ENCODE measurements at places on chromosomes 13 and 19. TPM values are rescaled to one million over a fixed set of nuclear protein-coding genes. Genes with fewer than 3 reads are reported as not detected.

Gene LGI4
- 0.10 TPM for total RNA-seq

Gene LAIR1
- 2.1 TPM for total RNA-seq

Gene SIAH3
- total RNA-seq, result 0.08 TPM

Gene GNG7
- 7.7 TPM for total RNA-seq

Gene TEX26
- not detected for total RNA-seq

Gene CASP14
- total RNA-seq, result not detected

Gene HTR2A
- total RNA-seq, result not detected

Gene ZNF541
- not detected for total RNA-seq

Gene RAB3A
- 3.1 TPM for total RNA-seq

Gene TJP3
- total RNA-seq, result 3.1 TPM

- DNase-seq, result no peak
Measured at GRCh38 chr13:67138970-67139369, 91.2 kb downstream of the PCDH9 start.

DNA sequence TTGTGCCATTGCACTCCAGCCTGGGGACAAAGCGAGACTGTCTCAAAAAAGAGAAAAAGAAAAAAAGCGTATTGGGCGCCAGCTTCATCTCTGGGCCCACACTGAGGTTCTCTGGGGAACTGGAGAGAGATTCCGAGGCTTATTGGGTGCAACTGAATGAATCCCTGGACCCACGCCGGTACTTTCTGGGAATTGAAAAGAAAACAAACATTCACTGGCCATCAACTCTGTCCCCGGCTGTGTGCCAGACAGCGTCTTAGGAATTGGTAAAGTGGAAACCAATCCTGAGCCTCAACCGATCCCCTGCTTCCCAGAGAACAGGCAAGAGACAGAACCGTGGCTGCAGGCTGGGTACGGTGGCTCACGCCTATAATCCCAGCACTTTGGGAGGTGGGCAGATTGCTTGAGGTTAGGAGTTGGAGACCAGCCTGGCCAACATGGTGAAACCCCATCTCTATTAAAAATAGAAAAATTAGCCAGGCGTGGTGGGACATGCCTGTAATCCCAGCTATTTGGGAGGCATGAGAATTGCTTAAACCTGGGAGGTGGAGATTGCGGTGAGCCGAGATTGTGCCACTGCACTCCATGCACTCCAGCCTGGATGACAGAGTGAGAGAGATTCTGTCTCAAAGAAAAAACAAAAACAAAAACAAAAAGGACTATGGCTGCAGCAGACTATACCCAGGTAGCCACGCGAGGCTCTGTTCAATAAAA, 8.6 kb downstream of the ANO8 start:
- no peak for DNase-seq

DNA sequence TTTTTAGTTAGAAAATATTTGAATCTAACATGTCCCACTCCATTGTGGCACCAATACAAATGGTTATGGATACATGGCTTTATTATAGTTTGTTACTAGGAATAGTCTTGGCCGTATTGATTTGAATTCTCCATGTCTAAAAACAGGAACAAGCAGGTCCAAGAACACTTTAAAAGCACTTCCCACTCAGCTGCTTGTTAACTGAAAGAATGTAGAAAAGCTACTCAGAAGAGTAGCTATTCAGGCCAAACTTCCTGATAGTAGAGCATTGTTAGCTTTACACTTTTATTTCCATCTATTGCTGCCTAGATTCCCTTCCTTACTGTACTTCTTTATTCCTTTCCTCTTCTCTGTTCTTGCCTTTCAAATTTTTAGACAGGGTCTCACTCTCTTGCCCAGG, 6.9 kb downstream of the PIBF1 start:
- DNase-seq, result no peak

- no peak for DNase-seq
Measured at GRCh38 chr19:46299004-46299509, 2.2 kb downstream of the HIF3A start.

DNA sequence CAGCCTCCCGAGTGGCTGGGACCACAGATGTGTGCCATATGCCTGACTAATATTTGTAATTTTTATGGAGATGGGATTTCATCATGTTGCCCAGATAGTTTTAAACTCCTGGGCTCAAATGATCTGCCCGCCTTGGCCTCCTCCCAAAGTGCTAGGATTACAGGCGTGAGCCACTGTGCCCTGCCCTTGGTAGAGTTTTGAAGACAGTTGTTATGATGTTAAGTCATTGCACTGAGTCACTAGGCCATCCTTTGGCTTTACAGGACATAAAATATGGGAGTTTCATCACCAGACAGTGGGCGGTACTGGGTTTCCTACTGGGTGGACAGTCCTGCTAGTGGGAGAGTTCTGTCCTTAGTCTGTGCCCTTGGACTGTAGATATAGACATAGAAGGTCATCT, 282.5 kb downstream of the ATP8A2 start:
- DNase-seq, result no peak

DNA sequence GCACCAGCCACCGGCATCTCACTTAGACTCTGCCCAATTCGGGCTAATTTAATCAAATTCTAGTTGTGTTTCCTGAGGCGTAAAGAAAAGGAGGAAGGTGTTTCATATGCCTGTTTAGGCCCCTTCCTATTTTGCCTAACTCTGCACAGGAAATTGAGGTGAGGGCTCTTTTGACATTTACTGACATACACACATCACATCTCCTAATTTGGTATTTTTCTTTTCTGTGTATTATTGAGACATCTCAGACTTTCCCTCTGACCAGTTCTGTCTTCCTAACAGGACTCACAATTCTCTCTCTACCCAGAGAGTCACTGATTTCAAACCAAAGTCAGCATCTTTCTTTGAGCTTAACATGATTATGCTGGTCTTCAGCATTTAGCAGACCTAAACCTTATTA, 7.9 kb downstream of the CEACAM3 start:
- no peak for DNase-seq

GRCh38 chr19:52946322-52947310, 16.1 kb downstream of the ZNF816 start:
- DNase-seq, result peak; percentile 73

DNA sequence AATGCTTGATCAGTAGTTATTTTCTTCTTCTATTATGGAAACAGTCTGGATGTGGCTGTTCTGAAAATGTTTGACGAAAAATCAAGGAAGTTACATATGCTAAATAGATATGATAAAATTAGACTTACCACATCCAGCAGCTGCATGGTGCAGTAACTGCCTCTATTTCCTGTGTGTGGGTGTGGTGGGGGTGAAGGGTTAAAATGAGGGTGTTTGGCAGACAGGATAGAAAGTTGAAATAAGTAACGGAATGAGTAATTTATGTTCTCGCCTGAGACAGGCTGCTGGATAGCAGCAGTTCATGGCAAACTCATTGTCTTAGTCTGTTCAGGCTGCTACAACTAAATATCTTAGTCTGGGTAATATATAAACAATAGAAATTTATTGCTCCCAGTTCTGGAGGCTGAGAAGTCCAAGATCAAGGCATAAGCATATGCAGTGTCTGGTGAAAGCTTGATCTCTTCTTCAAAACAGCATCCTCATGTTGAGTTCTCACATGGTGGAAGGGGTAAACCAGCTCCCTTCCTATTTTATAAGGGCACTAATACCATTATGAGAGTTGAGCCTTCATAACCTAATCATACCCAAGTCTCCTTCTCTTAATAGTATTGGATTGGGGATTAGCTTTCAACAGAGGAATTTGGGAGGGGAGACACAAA, 1248.9 kb downstream of the SLITRK5 start:
- DNase-seq, result no peak

DNA sequence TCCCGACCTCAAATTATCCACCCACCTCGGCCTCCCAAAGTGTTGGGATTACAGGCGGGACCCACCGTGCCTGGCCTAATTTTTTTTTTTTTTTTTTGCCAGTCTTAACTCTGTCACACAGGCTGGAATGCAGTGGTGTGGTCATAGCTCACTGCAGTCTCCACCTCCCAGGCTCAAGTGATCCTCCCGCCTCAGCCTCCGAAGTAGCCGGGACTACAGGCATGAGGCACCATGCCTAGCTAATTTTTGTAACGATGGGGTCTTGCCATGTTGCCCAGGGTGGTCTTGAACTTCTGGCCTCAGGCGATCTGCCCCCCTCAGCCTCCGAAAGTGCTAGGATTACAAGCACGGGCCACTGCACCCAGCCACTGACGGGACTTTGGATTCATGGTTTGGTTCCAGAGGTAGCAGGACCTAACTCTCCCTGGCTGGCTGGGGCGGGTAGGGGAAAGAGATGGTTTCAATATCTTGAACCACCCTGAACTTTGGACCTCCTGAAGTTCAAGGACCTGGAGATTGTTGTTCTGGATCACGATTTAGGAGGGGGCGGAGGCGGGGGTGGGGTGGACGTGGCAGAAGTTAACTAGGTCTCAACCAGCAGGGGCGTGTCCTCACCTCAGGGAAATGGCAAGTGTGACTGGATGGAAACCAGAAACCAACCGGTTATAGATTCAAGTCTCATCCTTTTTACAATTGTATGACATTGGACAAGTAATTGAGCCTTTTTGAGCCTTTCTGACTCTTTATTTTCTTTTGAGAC, 40.8 kb downstream of the IER2 start:
- DNase-seq, result no peak

- DNase-seq, result no peak
Measured at GRCh38 chr19:48318286-48318987, 6.9 kb upstream of the EMP3 start.

GRCh38 chr13:99972190-99972731, 694 bp upstream of the ZIC5 start:
- no peak for DNase-seq

- DNase-seq, result no peak
Measured at GRCh38 chr19:31568724-31569123, 219.5 kb upstream of the TSHZ3 start.

- no peak for DNase-seq
Measured at GRCh38 chr19:47105874-47106273, 7.7 kb downstream of the ZC3H4 start.

DNA sequence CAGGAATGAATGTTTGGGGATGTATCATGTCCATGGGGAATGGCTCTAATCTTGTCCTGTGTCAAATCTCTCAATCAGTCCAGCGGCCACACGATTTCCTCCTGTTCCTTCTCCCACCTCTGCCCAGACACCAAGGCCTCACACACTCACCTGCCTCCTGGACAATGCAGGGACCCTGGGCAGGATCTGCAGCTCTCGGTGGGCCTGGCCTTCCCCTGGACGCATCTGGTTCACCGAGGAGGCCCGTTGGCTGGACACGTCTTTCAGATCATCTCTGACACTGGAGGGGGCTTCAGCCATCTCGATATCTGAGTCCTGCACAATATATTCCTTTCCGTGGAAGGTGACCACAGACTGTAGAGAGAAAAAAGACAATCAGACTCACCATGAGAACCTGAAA, 21.4 kb downstream of the ZSCAN5C start:
- no peak for DNase-seq

- no peak for DNase-seq
Measured at GRCh38 chr19:21568816-21569493, 63.6 kb downstream of the ZNF429 start.

GRCh38 chr13:20494656-20495055, 31.0 kb downstream of the CRYL1 start:
- DNase-seq, result no peak

DNA sequence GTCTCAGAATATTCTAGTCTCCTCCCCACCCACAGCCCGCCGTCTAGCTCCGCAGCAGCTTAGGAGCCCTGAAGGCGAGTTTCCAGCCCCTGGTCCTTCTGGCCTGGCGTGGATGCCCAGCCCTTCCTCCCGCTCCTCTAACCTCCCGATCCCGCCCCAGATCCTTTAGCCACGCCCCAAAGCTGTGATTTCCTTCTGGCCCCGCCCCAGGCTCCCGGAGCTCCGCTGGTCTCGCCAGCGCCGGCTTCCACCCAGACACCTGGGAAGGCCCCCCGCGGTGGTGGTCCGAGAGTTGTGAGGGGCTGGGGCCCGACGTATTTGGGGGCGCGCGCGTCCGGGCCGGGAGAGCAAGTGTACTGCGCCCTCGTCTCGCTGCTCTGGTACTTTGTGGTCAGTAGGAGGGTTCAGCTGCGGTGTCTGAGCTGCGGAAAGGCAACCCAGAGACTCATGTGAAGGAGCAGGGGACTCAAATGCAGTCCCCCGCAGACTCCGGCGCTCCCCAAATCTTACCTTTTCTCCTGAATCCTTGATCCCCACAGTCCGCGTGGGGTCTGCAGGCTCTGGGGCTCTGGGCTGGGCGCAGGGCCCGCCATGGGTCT, at the start of gene CGB7:
Gene CGB7, minus strand, starts transcription at position 114 of the 599 bp plus-strand sequence. CDS start 2,374 bp downstream, outside the sequence.
- peak; percentile 63 for DNase-seq
